ENCODE measurements at places on chromosomes 2 and 18. TPM values are rescaled to one million over a fixed set of nuclear protein-coding genes. Genes with fewer than 3 reads are reported as not detected.

- no peak for DNase-seq
Observed at GRCh38 chr2:85376291-85377065, 21.9 kb downstream of the ELMOD3 start.

GRCh38 chr2:98535971-98536677 is 72.2 kb downstream of the COA5 start:
- no peak for DNase-seq

DNA sequence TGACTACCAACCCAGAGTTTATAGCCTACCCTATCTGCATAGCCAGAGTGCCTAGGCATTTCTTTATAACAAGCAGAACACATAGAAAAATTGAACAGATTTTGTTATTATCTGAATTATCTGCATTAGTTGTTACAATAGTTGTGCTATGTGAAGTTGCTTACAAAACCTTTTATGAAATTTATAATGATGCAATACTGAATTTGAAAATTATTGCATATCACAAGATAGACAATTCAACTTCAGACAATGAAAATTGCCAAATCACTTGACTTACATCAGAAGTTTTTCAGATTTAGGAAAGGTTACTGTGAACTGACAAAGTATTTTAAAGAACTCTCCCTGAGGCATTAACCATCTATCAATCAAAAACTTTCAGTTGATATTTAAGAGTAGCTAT is 437.9 kb upstream of the PIK3C3 start:
- no peak for DNase-seq

GRCh38 chr2:133432778-133433177 is 135.5 kb downstream of the NCKAP5 start:
- DNase-seq, result no peak

DNA sequence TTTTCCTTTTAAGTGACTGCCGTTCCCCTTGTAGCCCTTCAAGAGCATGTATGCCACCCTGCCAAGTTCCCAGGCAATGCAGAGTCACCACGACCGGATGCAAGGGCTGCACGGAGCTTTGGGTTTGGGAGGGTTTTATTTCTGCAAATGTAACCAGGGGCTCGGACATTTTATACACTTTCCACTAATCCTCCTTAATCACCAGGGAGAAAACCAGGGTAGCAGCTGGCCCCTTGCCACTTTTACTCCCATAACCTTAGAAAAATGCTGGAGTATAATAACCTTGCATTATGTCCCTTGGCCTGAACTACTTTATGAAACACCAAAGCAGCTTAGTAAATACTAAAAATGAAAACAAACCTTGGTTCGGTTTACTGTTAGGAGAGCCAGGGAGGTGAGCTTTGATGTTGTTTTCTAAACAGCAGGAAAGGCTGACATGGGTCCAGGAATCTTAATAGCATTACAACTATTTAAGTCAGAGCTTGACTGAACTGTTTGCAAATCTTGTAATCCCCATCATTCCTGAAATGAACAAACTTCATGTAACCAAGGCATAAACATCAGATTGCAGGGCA is 152.8 kb upstream of the RIOK3 start:
- no peak for DNase-seq

DNA sequence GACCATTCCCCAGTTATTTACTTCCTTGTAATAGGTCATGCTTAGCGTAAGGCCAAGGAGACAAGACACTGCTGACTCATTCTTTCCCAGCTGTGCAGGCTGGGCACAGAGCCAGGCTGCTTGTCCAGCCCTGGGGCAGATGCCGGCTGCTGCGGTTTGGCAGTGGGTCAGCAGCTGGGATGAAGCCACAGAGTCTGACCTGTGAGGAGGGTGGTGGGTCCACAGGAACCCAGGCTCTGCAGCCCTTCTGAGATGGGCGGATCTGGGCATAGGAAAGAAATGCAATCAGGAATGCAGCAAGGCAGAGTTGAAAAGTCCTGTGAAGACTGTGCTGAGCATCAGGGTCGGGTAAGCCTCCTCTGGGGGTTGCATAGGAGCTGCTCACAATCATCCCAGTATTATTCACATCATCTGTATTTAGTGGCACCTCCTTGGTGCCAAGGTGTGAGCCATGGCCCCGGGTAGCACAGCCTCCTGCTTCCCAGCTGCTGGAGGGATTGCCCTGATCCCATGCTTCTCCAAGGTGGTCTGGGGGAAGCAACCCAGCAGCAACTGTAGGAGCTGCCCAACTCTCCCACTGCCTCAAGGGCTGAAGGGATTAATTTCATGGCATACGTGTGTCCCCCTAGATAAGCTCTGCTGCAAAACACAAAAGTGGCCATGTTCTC is 139.0 kb downstream of the DDX1 start:
- peak; percentile 72 for DNase-seq

DNA sequence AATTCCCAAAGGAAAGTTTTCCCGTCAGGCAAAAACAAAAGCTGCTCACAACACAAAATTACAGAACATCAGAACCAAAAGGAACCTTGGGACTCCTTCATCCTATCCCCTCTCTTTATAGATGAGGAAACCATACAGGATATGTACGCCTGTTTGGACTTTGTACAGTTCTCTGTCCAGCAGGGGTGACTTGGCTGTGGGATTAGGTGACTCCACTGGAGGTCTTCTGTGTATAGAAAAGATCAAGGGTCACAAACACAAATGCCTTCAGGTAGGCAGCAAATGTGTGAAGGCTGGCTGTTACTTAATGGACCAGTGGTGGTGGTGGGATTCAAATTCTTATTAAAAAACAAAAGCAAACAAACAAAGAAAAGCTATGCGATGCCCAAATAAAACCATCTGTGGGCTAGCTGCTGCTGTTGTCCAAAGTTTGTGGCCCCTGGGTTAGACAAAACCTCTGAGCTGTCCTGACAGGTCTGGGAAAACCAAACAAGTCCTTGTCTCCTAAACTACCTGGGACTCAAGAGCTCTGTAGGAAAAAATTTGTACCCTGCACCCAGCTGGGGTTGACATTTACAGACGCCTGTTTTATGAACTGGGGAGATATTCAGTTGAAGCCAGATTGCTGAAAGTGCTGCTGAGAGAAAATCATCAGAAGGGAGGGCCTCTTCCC is 1.3 kb upstream of the CEP68 start:
- peak; percentile 57 for DNase-seq

DNA sequence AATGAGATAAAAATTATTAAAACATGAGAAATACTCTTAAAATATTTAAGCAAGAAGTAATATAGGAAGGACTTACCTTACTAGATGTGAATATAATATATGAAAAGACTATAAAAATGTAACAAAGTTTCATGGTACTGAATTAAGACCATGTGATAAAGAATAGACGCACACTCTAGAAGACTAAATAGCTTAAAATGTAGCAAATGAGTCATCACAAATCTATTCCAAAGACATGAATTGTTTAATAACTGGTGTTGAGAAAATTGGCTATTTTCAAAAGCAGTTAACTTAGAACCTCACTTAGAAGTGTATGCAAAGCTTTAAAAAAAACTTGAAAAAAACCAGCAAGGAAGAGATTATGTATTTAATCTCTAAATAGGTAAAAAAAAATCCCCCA is 64.1 kb downstream of the POLE4 start:
- DNase-seq, result no peak

- DNase-seq, result no peak
Observed at GRCh38 chr2:113113807-113114206, 13.6 kb upstream of the IL1RN start.

GRCh38 chr2:98730053-98730706 is 752 bp downstream of the MGAT4A start:
- DNase-seq, result peak; percentile 48

DNA sequence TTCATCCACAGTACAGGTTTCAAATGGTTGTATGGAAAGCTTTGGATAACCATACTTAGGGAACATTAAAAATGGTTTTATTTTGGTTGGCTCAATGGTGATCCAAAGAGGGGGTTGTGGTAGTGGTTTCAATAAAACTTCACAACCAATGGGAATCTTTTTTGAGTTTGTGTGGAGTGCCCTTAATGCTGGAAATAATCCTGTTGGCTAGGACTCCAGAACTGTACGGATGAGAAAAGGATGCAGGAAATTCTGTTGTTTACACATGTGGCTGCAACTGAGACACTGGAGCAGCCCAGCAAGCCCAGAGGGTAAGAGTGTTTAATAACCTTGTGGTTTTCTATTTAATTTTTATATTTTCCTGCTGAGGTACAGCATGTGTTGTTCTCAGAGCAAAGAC is at the start of gene CCDC102B:
Gene CCDC102B, plus strand, starts transcription at position 210 of the 400 bp plus-strand sequence. CDS start 38,684 bp downstream, outside the sequence.
- no peak for DNase-seq

GRCh38 chr2:150144546-150145298 is 342.7 kb downstream of the RND3 start:
- no peak for DNase-seq

- DNase-seq, result no peak
Observed at GRCh38 chr2:44086629-44087028, 82.0 kb upstream of the PPM1B start.

- DNase-seq, result no peak
Observed at GRCh38 chr2:6602471-6602870, 263.2 kb downstream of the CMPK2 start.

GRCh38 chr2:209146682-209147320 is 277.0 kb upstream of the MAP2 start:
- no peak for DNase-seq

Gene COL4A3
- total RNA-seq, result 0.08 TPM

Gene CD207
- 26.8 TPM for total RNA-seq

Gene SLC16A14
- total RNA-seq, result 9.9 TPM

Gene UGT1A5
- 0.80 TPM for total RNA-seq
